ENCODE measurements at places on chromosomes 7 and 10.

DNA sequence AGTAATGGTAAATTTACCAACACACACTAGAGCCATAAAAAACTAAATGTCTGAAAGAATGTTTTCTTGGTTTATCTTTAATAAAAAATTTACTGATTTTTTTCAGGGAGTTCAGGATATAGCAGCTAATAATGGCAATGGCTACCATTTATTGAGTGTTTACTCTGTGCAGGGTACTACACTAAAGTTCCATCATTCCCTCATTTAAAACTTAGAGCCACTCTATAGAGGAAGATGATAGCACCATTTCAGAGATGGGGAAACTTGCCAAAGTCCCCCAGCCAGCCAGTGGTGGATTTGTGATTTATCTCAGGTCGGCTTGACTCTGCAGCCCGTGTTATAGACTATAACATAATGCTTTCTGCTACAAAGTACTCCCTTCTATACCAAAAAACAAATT, 86.6 kb downstream of the LSMEM1 start:
- peaks cover 16% of the 10 kb centered on the region for H3K27me3 ChIP-seq
- peaks cover 3% of the 10 kb centered on the region for H3K4me1 ChIP-seq
- H3K27ac ChIP-seq = no peak overlapping the region
- H3K36me3 ChIP-seq = peaks cover 4% of the 10 kb centered on the region
- DNase-seq = no peak

DNA sequence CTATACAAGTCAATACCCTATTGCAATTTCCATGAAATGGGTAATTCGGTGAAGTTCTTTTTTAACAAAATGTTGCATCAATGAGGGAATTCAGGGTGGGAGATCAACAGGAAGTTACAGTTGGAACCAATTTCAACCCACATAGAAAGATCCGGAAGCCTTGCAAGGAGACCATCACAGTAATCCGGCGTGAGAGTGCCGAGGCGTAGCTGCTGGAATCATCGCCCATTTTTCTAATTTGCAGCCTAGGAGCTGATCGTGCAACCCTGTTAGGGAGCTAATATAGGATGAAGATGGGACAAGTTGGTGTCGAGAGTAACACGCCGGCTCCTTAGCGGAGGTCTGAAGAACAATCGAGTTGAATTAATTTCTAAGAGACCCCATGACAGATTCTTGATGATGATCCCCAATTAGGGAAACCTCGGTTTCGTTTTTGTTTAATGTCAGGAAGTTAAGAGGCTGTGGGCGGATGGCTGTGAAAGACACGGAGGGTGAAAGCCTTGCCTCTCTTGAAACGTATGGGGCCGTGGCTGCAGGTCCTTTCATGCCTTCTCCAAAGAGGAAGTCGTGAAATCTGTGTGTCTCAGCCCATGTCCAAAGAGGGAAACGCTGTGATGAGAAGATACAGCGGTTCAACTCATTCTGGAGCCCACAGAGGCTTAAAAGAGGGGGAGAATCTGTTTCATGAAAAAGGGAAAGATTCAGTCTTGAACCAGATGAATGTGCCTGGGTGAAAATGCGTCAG, 51.2 kb upstream of the CARD11 start:
- H3K27me3 ChIP-seq = no peaks in the 10 kb centered on the region
- H3K27ac ChIP-seq = peak overlapping the region; percentile 100
- H3K4me1 ChIP-seq = peaks cover 36% of the 10 kb centered on the region

- no peak overlapping the region for H3K4me3 ChIP-seq
- H3K36me3 ChIP-seq = no peaks in the 10 kb centered on the region
- H3K27me3 ChIP-seq = peaks cover 27% of the 10 kb centered on the region
- H3K4me1 ChIP-seq = peaks cover 11% of the 10 kb centered on the region
- DNase-seq = no peak
These were observed 436.5 kb upstream of the MGMT start for GRCh38 chr10:129030603-129030895.

GRCh38 chr10:34575882-34576281, 239.2 kb downstream of the PARD3 start:
- DNase-seq = no peak
- H3K4me1 ChIP-seq = peaks cover 2% of the 10 kb centered on the region
- H3K4me3 ChIP-seq = no peak overlapping the region
- H3K36me3 ChIP-seq = no peaks in the 10 kb centered on the region
- H3K27ac ChIP-seq = no peak overlapping the region

DNA sequence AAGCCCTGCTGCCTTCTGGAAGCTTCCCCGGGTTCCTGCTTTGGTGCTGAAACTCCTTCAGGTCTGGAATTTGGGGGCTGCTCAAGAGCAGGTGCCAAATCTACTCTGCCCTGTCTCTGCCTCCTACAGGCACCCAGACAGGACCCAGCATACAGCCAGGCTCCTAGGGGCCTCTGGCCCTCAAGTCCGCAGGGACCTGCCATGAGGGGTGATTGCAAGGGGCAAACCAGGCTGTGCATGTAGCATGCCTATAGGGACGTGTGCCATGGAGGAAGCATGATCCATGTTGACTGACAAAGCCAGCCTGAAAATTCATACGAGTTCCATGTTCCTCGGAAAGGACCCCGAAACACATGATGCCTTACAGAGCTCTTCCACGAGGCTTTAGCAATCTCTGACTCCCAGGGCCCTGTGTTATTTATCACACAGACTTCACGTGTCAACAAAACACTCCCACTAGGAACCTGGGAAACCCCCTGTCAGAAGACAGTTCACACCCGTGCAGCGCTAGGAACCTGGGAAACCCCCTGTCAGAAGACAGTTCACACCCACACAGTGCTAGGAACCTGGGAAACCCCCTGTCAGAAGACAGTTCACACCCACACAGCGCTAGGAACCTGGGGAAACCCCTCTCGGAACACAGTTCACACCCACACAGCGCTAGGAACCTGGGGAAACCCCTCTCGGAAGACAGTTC, 75.3 kb upstream of the DNAAF5 start:
- H3K27me3 ChIP-seq = no peaks in the 10 kb centered on the region
- H3K4me1 ChIP-seq = no peaks in the 10 kb centered on the region
- no peak overlapping the region for H3K27ac ChIP-seq
- no peaks in the 10 kb centered on the region for H3K36me3 ChIP-seq

GRCh38 chr10:27240212-27241009, at the start of gene ACBD5:
Gene ACBD5, minus strand, starts transcription at chr10:27240797. Its CDS starts 109 bp downstream, at chr10:27240688.
- H3K4me3 ChIP-seq = peak within 1 kb of the TSS; percentile 97
- H3K36me3 ChIP-seq = no peaks in the 10 kb centered on the region
- no peaks in the 10 kb centered on the region for H3K27me3 ChIP-seq
- peaks cover 26% of the 10 kb centered on the region for H3K4me1 ChIP-seq
- peak; percentile 66 for DNase-seq

DNA sequence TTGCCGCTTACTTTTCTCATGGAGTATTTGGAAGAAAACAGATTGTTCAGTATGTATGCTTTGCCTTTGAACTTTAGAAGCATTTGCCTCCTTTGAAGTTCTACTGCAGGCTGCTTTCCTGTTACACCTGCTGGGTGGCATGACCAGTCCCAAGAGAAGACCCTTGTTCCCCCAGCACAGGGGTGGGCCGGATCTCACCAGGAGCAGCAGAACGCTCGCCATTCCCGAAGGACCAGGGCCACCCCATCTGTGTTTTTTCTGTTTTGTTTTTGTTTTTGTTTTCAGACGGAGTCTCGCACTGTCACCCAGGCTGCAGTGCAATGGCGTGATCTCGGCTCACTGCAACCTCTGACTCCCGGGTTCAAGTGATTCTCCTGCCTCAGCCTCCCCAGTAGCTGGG, 493.6 kb downstream of the PTPRN2 start:
- no peak for DNase-seq
- no peak overlapping the region for H3K4me3 ChIP-seq
- peaks cover 5% of the 10 kb centered on the region for H3K27me3 ChIP-seq
- H3K27ac ChIP-seq = no peak overlapping the region
- no peaks in the 10 kb centered on the region for H3K4me1 ChIP-seq

- no peaks in the 10 kb centered on the region for H3K36me3 ChIP-seq
- no peaks in the 10 kb centered on the region for H3K4me1 ChIP-seq
- H3K4me3 ChIP-seq = no peak overlapping the region
- H3K27me3 ChIP-seq = peaks cover 11% of the 10 kb centered on the region
- no peak for DNase-seq
These were observed 180.2 kb upstream of the TPK1 start for GRCh38 chr7:145016068-145016467.

GRCh38 chr7:101550641-101551541, 78.2 kb downstream of the MYL10 start:
- H3K27me3 ChIP-seq = peaks cover 30% of the 10 kb centered on the region
- DNase-seq = no peak
- H3K4me1 ChIP-seq = peaks cover 2% of the 10 kb centered on the region
- no peak overlapping the region for H3K27ac ChIP-seq

GRCh38 chr7:95180-95862, 97.0 kb upstream of the FAM20C start:
- H3K4me1 ChIP-seq = peaks cover 8% of the 10 kb centered on the region
- no peak overlapping the region for H3K27ac ChIP-seq
- peaks cover 14% of the 10 kb centered on the region for H3K27me3 ChIP-seq
- H3K4me3 ChIP-seq = no peak overlapping the region
- H3K36me3 ChIP-seq = no peaks in the 10 kb centered on the region
- DNase-seq = no peak

Measured in T-helper 17 cell (primary cell).